Germinal center (tissue), 1 donor: ENCODE measurements at places on chromosomes 6 and 20.
A peak's percentile ranks its signal among the peaks of the same experiment; 100 is the strongest.

DNA sequence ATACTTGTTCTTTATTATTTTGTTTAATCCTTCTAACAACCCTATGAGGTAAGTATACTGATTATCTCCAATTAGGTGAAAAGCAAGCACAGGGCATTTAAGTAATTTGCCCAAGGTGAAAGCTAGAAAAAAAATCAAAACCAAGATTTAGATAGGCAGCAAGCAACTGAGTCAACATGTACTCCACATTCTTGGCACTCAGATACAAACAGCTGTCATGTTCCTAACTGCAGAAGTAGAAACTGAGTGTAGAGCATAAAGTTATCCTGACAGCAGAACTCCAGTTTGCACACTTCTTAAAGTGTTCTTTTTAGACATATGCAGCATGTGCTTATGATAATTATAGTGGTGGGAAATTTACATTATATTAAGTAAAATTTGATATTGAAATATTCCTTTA is 278.1 kb downstream of the MEI4 start:
- no peak for DNase-seq

- DNase-seq = no peak
These were observed 30.2 kb downstream of the PRR18 start for GRCh38 chr6:166277892-166278578.

DNA sequence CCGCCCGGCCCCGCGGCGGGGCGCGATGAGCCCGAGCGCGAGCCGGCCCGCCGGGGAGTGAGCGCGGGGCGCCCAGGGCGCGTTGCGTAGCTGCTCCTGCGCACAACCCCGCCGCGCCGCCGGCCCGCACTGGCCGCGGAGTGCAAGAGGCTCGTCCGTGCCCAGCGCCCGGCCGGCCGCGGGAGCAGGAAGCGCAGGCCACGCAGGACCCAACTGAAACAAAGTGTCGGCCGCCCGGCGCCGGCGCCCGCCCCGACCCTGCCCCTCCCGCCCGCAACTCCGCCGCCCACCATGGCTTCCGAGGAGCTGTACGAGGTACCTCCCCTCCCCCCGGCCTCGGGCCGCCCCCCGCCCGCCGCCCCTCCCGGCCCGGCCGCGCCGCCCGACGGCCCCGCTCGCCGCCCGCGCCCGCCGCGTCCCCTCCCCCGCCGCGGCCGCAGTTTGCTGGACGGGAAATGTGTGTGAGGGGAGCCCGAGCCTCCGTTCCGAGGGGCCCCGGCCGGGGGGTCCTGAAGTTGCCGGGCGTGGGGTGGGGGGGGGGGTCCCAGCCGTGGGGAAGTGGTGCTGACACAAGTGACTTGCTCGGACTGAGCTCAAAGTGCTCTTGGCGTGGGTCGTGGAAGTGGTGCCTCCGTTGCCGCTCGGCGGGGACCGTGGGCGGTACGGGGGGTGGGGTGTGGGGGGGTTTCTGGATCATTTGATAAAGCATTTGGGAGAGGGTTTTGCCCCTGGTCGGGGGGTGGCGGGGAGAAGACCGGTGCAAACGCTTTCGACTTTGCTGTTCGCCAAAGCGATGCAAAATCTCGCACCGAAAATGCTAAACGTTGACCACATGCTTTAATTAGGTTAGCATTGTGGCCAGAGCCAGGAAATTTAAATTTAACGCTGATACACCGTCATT is 539 bp downstream of the CDYL start:
- peak; percentile 55 for DNase-seq

- no peak for DNase-seq
These were observed 83.3 kb downstream of the SMPDL3A start for GRCh38 chr6:122872311-122872710.

DNA sequence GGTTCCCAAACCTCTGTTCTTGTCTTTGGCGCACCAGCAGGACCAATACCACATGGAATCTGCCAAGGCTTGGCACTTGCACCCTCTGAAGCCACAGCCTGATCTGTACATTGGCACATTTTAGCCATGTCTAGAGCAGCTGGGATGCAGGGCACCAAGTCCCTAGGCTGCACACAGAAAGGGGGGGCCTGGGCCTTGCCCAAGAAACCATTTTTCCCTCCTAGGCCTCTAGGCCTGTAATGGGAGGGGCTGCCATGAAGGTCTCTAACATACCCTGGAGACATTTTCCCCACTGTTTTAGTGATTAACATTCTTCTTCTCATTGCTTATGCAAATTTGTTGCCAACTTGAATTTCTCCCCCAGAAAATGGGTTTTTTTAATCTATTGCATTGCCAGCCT is 5.4 kb upstream of the FAM120B start:
- no peak for DNase-seq

- peak; percentile 73 for DNase-seq
These were observed 2.9 kb downstream of the TNNC2 start for GRCh38 chr20:45823949-45824835.

- DNase-seq = no peak
These were observed 173.5 kb downstream of the SCP2D1 start for GRCh38 chr20:18986895-18987580.

GRCh38 chr6:54935739-54936138 is 89.2 kb downstream of the FAM83B start:
- no peak for DNase-seq

DNA sequence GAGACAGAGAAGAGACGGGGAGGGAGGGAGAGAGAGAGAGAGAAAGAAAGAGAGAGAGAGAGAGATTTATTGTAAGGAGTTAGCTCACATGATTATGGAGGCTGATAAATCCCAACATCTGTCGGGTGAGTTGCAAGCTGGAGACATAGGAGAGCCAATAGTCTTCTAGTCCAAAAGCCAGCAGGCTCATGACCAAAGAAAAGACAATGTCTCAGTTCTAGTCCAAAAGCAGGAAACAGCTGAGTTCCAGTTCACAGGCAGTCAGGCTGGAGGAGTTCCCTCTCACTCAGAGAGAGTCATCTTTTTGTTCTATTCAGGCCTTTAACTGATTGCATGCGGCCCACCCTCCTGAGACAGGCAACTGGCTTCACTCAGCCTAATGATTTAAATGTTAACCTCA is 416.6 kb downstream of the PREX1 start:
- DNase-seq = no peak

GRCh38 chr20:5973172-5973571 is 22.7 kb downstream of the MCM8 start:
- DNase-seq = no peak

DNA sequence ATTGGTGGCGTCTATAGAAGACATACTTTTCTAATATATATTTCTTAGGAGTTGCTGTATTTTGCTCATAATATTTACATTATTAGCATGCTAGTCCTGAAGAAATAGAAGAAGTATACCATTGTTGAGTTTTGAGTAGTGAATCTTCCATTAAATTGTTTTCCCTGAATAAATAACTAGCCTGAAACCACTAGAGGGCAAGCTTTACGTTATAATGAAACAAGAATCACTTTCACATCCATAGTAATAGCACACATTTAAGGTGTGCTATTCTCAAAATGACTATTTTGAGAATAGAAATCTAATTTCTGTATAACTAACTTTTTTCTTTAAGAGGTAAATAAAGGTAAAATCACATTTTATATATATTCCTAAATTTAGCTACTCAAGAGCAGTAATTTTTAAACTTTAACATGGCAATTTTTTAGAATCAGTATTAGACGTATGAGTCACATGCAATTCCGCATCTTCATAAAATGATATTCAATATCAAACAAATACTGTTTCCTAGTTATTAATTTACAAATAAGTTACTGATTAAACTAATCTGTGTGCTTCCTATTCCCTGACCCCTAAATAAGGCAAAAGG is 213.2 kb upstream of the MANEA start:
- DNase-seq = peak; percentile 6

GRCh38 chr20:47957135-47957534 is 171.9 kb upstream of the SULF2 start:
- DNase-seq = no peak

GRCh38 chr6:41936073-41936837 is 5.4 kb downstream of the CCND3 start:
- DNase-seq = peak; percentile 83

GRCh38 chr6:170000071-170000843 is 248.8 kb downstream of the ERMARD start:
- DNase-seq = no peak

- DNase-seq = no peak
These were observed 35.0 kb downstream of the LRRC1 start for GRCh38 chr6:53829698-53830221.

GRCh38 chr6:41675176-41675775 is 37.0 kb downstream of the MDFI start:
- DNase-seq = no peak

DNA sequence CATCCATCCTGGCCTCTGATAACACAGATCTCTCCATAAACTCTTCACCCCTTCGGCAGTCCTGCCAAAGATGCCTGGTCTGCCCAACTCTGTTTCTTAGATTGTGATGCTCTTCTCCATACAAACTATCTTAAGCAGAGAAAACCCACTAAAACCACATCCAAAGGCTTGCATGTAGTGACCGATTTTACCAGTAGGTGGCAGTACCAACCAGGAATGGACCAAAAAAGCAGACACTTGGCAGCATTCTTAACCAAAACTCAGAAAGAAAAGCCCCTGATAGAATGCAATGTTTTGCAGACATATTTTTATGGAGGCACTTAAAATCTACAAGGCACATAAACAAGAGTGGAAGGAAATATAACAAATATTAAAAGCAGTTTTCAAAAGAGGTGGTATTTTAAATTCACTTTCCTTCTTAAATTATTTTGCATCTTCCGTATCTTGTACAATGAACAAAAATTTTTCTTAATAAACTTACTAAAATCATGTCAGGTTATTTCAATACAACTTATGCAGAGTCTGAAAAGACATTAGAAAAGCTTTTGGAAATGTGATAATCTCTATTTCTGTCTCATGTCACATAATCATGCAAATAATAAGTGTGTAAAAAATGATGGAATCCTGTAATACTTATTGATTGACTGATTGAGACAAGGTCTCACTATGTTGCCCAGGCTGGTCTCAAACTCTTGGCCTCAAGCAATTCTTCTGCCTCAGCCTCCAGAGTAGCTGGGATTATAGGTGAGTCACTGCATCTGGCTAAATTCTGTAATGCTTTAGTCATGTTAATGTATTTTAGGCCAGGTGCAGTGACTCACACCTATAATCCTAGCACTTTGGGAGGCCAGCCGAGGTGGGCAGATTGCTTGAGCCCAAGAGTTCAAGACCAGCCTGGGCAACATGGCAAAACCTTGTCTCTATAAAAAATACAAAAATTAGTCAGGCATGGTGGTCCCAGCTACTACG is 29.4 kb downstream of the LRP11 start:
- DNase-seq = peak; percentile 54
